ENCODE measurements at places on chromosomes 12 and 14. TPM values are rescaled to one million over a fixed set of nuclear protein-coding genes. Genes with fewer than 3 reads are reported as not detected.
A peak's percentile ranks its signal among the peaks of the same experiment; 100 is the strongest.

DNA sequence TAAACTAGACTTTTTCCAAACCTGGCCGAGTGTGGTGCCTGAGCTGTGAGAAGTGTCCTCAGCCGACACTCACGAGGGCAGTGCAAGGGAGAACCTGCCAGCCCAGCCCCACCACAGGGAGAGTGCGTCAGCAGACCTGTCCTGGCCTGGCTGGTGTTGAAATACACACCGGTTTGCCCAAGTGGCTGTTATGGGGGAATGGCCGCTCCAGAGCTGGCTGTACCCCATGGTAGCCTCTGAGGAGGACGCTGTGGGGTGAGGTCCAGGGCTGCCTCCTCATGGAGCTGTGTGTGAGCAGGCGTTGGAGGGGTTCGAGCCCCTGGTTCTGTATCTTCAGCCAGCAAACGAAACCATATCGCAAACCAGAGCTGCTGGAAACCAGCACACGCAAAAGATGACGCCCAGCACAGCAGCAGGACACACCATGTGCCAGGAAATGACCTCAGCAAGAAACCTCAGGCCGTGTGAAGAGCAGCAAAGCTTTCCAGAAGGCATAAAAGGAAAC, 9.4 kb downstream of the ANKRD9 start:
- DNase-seq: no peak

- DNase-seq: no peak
These were observed 83.4 kb downstream of the TMX1 start for GRCh38 chr14:51323492-51323891.

- DNase-seq: peak; percentile 77
These were observed 48.6 kb upstream of the GTF2A1 start for GRCh38 chr14:81269100-81269978.

- no peak for DNase-seq
These were observed 152.1 kb downstream of the ADGRD1 start for GRCh38 chr12:131105736-131106348.

- no peak for DNase-seq
These were observed 58.6 kb downstream of the NRXN3 start for GRCh38 chr14:78228702-78229327.

GRCh38 chr12:114166362-114166761, 200.2 kb upstream of the RBM19 start:
- DNase-seq: peak; percentile 12

- DNase-seq: no peak
These were observed 6.0 kb downstream of the ULK1 start for GRCh38 chr12:131900397-131900796.

DNA sequence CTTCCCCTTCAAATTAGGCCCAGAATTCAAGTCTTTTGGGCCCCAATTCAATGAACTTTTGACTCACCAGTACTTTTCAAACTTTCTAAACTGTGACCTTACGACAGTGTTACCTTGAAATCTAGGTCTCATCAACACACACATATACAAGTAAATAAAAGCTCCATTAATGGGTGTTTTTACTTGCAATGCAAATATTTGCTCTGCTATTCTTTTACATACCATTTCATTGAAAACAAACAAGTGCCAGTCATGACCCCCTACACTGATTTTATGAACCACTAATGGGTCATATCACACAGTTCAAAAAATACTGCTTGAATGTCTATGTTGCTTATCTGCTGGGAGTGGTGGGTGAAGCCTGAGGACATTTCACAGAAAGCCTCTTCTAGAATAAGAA, 9.1 kb upstream of the NR1H4 start:
- no peak for DNase-seq

DNA sequence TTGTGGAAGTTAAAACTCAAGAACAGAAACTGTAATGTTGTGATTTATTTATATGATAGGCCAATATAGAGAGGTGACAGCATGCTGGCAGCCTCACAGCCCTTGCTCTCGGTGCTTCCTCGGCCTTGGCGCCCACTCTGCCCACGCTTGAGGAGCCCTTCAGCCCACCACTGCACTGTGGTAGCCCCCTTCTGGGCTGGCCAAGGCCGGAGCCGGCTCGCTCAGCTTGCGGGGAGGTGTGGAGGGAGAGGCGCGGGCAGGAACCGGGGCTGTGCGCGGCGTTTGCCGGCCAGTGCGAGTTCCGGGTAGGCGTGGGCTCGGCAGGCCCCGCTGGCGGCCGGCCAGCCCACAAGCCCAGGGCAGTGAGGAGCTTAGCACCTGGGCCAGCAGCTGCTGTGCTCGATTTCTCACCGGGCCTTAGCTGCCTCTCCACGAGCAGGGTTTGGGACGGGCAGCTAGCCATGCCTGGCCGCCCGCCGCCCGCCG, 65.8 kb upstream of the SLC8A3 start:
- peak; percentile 26 for DNase-seq

- no peak for DNase-seq
These were observed 336.7 kb downstream of the GALC start for GRCh38 chr14:87656315-87656714.

The SIX6 gene
- not detected for polyA plus RNA-seq

The MYO1H gene
- 1.0 TPM for polyA plus RNA-seq

The OGFOD2 gene
- polyA plus RNA-seq: 16.3 TPM

The HOXC4 gene
- polyA plus RNA-seq: 42.7 TPM

The NR2C1 gene
- polyA plus RNA-seq: 66.9 TPM

Measured in right renal pelvis (tissue), 4 donors.